ENCODE measurements at places on chromosomes 16 and 17. TPM values are rescaled to one million over a fixed set of nuclear protein-coding genes. Genes with fewer than 3 reads are reported as not detected.

GRCh38 chr16:54564841-54565240 lies 278.3 kb upstream of the IRX3 start:
- DNase-seq = no peak

- DNase-seq = no peak
Measured at GRCh38 chr17:81328489-81328888, 33.4 kb upstream of the SLC38A10 start.

GRCh38 chr17:79028496-79029326 lies 4.7 kb downstream of the C1QTNF1 start:
- DNase-seq = no peak

Gene HIGD1B
- 1.1 TPM for polyA plus RNA-seq

GRCh38 chr16:48102083-48103008 lies 53.4 kb downstream of the ABCC12 start:
- no peak for DNase-seq

Gene RTN4RL1
- polyA plus RNA-seq = 1.4 TPM

Gene BCL6B
- polyA plus RNA-seq = 24.0 TPM

- DNase-seq = no peak
Measured at GRCh38 chr17:50057521-50057991, 1.6 kb downstream of the ITGA3 start.

- DNase-seq = no peak
Measured at GRCh38 chr16:19609359-19609758, 53.9 kb downstream of the VPS35L start.

DNA sequence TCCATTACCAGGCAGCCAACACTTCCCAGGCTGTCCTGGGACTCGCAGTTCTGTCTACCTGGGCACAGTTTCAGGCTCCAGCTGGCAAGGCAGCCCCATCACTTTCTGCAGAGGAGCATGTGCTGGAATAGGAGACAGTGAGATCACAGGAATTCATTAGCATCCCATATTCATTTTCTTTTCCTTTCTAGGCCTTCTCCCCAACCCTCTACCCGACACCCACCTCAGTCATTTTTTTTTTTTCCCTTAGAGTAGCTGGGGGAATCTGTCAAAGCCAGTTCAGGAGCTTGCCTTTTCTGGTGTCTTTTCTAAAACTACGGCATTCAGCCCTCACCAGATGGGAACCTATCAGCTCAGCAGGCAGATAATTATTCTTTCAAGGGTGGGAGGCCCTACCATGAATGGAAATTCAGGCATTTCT lies 42.4 kb upstream of the FBXO47 start:
- no peak for DNase-seq

DNA sequence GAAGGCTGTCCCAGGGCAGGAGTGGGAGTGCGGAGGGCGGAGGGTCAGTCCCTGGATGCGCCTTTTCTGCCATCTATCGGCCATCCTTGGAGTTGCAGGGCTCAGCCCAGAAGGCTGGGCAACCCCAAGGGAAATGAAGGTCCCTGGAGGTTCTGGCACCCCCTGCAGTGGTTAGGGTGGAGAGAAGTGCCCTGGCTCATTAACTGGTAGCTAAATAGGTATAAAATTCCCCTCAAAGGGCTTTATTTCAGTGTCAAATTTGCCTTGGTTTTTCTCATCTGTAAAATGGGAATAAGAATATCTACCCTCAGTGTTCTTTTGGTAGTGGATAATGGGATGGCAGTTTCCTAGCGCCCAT lies 22.4 kb downstream of the C17orf75 start:
- DNase-seq = no peak

DNA sequence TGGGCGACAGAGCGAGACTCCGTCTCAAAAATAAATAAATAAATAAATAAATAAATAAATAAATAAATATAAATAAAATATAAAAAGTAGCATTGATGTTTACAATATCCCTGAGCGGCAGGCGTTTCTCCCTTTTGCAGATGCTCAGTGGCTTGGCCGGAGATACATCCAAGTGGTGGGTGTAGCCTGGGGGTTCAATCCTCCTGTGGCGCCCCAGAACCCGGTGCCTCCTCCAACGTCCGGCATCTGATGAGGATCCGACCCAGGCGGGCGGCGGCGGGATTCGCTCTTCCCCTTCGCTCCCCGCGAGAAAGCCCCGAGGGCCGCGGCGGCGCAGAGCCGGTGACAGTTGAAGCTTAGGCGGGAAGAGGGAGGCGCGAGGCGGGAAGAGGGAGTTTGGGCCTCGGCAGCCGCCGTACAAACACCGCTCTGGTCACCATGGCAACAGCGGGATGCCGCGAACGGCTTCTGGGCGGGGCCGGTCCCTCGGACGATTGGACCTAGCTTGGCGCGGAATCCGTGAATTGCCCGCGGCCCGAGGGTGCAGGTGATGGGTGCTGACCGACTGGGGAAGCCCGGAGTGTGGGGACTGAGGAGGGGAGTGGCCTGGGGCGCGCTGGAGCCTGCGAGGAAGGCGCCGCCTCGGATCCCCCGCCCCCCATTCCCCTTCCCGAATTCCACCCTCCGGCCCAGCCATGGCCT lies 12.7 kb upstream of the ALDOA start:
- no peak for DNase-seq

DNA sequence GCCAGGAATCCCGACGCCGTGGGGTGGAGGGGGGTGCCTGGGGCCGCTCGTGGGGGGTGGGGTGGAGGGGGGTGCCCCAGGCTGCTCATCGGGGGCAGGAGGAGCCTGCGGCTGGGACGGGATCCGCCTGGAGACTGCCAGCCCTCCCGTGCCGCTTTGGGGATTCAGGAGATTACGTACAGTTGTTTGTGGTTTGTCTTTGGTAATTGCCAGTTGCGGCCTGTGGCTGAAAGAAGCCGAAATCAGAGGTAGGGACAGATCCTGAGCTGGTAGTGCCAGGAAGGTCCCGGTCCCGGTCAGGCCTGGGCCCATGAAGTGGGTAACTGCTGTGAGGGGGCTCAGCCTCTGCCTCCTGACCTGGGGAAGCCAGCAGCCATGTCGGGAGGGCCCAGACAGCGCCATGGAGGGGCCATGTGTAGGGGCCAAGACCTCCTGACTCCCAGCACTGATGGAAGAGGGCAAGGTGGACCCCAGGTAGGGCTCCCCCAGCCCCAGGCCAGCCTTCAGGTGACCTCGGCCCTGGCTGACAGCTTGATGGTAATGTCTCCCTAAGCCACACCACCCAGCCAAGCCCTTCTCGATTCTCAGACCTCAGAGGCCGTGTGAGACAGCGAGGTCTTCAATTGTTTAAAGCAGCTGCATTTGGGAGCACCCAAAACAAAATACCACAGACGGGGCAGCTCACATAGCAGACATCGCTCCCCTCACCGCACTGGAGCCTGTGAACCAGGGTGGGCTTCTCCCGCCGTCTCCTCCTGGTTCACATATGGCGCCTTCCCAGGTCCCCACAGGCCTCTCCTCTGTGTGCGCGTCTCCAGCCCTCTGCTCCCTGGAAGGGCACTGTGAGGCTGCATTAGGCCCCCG lies 34.9 kb upstream of the SSTR5 start:
- DNase-seq = no peak

- no peak for DNase-seq
Measured at GRCh38 chr17:1042486-1042885, 45.6 kb downstream of the TIMM22 start.

Gene HOXB13
- not detected for polyA plus RNA-seq

GRCh38 chr17:31321481-31321880 lies at the start of gene EVI2A:
TSS of gene EVI2A (minus strand) at chr17:31321622. CDS start at chr17:31319013, 2,609 bp downstream.
- no peak for DNase-seq

Gene STH
- not detected for polyA plus RNA-seq

Gene CIITA
- 6.6 TPM for polyA plus RNA-seq

- DNase-seq = no peak
Measured at GRCh38 chr17:35486920-35487732, 38.6 kb upstream of the SLFN13 start.

DNA sequence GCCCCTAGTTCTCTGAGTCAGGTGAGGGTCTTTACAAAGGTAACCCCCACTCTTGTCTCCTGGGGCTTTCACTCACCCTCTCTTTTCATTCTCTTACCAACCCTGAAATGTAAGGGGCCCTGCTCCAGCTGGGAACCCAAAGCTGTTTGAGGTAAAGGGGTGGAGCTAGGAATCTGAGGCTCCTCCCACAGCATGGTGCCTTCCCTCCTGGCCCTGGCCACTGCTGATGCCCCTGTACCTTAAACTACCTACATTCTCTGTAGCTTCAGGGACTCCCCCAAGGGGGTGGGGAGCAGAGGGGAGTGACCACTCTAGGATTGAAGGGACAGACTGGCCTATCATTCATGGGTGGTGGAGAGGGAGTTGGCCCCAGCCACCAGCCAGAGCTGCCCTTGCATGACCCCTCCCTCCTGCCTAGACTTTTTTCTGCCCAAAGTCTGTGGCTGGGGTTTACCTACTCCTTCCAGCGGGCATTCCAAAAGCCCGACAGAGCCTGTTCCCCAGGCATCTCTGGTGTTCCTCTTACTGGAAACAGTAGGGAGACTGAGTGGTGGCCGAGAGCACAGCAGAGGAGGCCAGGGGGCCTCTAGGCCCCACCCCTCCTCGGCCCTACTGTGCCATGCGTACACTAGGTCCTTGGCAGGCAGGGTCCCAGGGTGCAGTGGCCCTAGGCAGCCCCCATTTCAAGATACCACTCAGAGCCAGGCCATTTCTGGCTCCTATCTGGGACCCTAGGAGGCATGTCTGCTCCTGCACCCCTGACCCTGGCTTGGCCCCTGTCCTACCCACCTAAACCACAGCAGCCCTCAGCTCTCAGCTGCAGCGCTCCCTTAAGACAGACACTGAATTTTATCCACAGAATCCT lies 9.5 kb downstream of the DOK4 start:
- no peak for DNase-seq

GRCh38 chr17:1110541-1110861 lies 69.3 kb downstream of the ABR start:
- DNase-seq = no peak
